Cerebellum (tissue), 4 donors: ENCODE measurements at places on chromosomes 5 and 9. TPM values are rescaled to one million over a fixed set of nuclear protein-coding genes. Genes with fewer than 3 reads are reported as not detected.

DNA sequence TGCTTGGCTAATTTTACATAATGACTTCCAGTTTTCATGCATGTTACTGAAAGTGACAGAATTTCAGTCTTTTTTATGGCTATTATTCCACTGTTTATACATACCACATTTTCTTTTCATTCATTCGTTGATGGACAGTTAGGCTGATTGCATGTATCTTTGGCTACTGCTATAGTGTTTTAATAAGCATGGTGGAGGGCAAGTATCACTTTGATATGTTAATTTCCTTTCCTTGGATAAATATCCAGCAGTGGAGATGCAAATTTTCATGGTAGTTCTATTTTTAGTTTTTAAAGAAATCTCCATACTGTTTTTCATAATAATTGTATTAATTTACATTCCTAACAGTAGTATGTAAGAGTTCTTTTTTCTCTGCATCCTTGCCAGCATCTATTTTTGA, 297.9 kb downstream of the PRR16 start:
- no peak for DNase-seq

The OBP2B gene
- total RNA-seq = not detected

The SLC25A51 gene
- total RNA-seq = 60.3 TPM

- DNase-seq = no peak
Measured at GRCh38 chr5:53194086-53194485, 84.5 kb upstream of the MOCS2 start.

DNA sequence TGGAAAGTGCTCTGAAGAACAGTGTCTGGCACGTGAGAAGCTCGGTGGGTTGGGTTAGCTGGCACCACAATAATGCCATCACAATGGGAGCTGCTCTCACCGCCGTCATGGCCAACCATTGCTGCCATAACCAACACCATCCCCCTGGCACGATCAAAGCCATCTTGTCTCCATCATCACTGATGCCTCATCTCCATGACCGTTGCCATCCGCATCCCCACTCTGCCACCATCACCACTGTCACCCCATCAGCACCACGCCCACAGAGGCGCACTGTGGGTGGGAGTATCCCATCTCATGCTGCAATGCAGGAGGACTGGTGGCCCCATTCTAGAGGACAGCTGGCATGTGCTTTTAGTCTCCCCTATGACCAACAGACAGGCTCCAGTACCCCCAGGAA, 23.7 kb downstream of the NR5A1 start:
- no peak for DNase-seq

GRCh38 chr5:104987074-104987473, 1424.5 kb upstream of the NUDT12 start:
- DNase-seq = no peak

GRCh38 chr5:147658293-147658932, 124.1 kb downstream of the JAKMIP2 start:
- DNase-seq = no peak

The SOHLH1 gene
- total RNA-seq = not detected

DNA sequence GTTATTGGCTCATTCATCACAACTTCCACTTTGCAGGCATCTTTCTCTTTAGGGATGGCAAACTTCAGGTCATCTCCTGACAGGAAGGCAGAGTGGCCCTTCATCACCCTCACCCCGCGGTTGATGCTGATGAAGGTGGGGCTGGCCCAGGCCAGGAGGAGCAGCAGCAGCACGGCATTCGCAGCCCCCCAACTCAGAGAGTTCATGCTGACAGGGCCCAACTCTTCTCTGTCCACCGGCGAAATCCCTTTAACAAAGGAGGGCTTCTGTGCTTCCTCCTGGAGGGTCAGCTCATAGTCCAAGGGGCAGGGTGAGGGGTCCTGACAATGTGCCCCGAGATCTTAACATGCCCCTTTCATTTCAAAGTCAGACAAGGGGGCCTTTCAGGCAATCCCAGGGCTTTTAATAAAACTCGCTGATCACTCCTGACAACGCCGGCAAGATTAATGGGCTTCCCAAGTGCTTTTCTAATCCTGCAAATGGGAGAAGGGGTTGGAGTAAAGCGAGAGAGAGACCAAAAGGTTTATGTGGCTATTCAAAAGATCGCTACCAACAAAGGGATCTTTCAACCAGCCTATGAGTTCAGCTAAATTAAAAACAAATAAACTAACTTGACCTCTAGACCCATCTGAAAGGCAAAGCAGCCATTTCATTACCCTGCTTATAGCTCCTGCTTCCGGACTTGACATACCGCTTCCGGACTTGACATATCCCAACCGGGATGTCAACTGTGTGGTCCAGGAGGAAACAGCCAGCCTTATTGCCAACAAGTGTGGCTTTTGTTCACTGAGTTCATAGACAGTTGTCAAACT, 41.2 kb downstream of the FREM1 start:
- no peak for DNase-seq

The SH3RF2 gene
- total RNA-seq = 0.09 TPM

- DNase-seq = no peak
Measured at GRCh38 chr5:42302186-42302585, 121.1 kb upstream of the GHR start.

The INSL6 gene
- total RNA-seq = not detected

The CER1 gene
- total RNA-seq = 1.2 TPM

- no peak for DNase-seq
Measured at GRCh38 chr5:52738095-52738506, 49.6 kb upstream of the ITGA1 start.

- no peak for DNase-seq
Measured at GRCh38 chr9:125428902-125429467, 167.4 kb downstream of the GAPVD1 start.

The CDX1 gene
- total RNA-seq = not detected

GRCh38 chr9:3243683-3244082, 282.1 kb downstream of the RFX3 start:
- DNase-seq = no peak

DNA sequence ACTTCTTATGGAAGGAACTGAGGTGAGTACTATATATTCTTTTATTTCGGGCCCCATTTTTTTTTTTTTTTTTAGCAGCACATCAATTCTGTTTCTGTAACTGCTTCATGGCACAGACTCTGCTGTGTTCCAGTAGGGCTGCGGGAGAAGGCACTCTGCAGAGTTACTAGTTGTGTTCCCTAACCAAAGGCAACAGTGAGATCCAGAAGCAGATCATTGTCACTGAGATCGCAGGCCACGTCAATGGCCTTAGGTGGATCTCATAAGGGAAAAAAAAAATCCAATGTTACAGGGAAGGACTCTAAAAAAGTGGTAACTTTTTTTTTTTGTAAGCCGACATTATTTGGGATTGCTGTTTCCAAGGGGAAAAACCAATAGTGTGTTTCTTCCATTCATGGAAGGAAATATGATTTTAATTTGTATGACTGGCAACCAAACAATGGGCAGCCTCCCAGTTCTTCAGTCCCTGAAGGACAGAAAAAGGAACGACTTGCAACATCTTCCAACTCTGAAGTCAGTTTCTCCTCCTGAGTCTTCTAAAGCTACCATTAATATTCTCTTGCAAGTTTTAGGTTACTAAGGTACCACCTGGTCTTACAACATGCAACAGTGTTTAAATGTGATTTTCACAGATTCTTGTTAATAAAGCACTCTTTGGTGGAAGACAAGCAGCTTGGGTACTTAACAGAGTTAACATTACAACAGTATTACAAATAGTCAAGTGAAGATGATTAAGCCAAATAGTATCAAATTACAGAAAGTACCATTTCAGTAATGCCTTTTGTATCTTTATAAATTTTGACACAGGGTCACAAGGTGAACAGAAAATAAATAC, 52.8 kb downstream of the HABP4 start:
- no peak for DNase-seq

The PCDHGA10 gene
- total RNA-seq = 21.4 TPM

DNA sequence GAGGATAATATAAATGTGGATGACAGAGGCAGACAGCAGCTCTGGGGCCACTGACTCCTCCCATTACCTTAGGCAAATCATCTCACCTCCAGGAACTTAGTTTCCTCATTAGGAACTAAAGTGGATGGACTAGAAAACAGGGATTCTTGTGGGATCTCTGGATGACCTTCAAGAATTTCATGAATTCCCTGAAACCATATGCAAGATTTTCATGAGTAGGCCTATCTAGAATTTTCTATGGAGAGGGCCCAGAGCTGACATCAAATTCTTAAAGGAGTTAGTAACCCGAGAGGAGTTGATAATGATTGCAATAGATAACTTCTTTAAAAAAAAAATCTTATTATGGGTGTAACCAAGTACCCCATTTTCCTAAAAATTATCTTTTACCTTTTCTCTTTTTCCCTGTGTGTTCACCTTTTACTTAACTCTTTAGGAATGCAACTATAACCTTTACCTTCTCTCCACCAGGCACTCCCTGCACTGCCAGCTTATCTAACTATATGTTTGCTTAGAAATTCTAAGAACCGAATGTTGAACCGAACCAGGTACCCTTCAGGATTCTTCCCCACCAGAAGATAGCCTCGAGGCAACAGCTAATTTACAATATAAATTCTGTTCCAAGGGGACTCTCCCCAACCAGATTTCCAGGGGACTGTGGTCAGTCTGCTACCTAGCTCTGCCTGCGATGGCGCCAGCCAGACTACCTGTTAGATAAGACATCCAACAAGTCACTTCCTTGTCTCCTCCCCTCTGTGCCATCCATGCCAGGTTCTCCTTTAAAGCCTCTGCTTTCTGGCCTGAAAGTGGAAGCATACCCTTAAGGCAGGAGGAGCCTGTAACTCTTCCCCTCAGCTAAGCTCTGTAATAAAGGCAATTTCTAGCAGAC, 86.0 kb downstream of the GCNT4 start:
- DNase-seq = no peak

DNA sequence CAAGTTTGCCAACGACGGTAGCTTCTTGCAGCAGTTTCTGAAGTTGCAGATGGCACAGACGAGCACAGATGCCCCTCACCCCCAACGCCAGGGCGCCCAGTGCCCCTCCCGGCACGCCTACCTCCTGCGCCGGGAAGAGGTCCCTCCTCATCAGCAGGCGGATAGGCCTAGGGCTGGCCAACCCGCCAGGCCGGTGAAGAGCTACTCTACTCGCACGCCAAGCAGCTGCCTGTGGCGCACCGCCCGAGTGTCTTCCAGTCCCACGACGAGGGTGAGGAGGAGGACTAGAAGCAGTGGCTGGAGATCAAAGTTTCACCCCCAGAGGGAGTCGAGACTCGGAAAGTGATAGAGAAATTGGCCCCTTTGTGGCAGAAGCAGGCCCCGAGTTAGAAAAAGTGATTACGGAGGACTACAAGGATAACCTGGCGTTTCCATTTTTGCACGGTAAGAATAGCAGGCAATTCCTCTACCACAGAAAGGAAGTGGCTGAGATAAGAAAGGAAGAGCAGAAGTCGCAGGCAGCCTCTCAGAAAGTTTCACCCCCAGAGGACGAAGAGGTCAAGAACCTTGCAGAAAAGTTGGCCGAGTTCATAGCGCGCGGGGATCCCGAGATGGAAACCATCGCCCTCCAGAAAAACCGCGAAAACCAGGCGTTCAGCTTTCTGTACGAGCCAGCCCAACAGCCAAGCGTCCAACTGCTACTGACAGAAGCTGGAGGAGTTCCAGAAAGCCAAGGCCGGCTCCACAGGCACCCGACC, 170.4 kb downstream of the HINT1 start:
- no peak for DNase-seq
